ENCODE measurements at places on chromosomes 11 and 22.
A peak's percentile ranks its signal among the peaks of the same experiment; 100 is the strongest.

DNA sequence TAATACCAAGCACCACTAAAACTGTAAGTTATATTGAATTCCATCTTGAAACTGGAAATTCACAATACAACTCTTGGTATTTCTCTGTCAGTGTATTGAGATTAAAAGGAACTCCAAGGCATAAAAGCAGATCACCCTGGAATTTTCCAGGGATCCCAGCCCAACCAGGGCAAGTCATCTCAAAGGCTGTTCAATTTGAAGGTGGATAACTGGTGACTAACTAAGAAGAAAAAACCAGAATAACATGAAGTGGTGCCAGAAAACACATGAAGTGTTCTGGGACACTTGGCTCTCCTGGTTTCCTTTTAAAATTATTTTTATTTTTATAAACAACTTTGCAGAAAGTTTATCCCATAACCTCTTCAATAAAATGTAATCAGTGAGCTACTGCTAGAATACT, 7.8 kb upstream of the BMAL1 start:
- no peak for DNase-seq

GRCh38 chr11:35290876-35291275, 128.5 kb downstream of the SLC1A2 start:
- no peak for DNase-seq

DNA sequence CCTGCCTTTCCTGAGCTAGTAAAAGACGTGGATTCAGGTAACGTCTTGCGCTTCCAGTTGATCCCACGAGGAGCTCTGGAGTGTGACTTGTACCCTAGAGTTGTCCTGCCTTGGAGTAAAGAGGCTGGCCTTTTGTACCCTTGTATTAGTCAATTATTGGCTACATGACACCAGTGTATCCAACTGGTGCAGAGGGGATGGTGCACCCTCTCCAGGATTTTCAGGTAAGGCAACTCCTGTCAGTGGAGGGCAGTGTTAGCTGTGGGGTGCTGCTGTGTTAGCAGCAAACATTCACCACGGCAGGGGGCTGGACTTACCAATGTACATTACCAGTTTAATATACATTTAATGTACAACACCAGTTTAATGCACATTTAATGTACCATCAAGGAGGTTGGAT, 233.5 kb downstream of the MIAT start:
- DNase-seq, result no peak

- no peak for DNase-seq
Measured at GRCh38 chr11:47998345-47998732, 18.0 kb downstream of the PTPRJ start.

DNA sequence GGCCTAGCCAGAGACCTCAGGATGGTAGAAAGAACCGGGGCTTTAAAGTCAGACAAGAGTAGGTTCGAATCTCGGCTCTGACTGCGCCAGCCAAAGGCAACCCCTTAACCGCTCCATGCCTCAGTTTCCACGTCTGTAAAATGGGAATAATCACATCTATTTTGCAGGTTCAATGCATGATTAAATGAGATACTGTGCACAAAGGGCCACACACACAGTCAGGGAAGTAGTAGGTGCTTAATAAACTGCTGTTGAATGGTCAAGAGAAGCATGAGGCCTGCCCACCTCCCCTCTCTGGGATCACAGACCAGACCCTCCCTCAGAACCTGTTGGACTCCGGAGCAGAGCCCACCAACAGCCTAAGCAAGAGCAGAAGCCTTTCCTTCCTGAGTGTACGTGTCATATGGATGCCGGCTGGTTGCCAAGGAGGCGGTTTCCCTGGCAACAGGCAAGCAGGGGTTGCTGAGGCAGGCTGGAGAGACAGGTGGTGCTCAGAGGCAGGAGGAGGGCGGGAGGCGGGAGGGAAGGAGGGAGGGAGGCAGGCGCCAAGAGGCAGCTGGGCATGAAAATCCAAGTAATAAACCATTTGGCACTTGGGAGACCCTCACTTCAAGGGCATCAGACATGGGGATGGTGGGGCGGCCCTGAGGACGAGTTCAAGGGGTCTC, 43.9 kb downstream of the NFAM1 start:
- DNase-seq, result no peak

- DNase-seq, result no peak
Measured at GRCh38 chr11:75925785-75926164, 110.8 kb downstream of the UVRAG start.

- no peak for DNase-seq
Measured at GRCh38 chr11:3149852-3150188, 15.3 kb downstream of the OSBPL5 start.

- peak; percentile 48 for DNase-seq
Measured at GRCh38 chr11:58905721-58906547, 33.4 kb upstream of the GLYATL1 start.

All from GM04504 (cell line).